ENCODE measurements at places on chromosomes 4 and X.

GRCh38 chrX:12779534-12779933 lies 11.7 kb upstream of the PRPS2 start:
- peak; percentile 11 for DNase-seq

DNA sequence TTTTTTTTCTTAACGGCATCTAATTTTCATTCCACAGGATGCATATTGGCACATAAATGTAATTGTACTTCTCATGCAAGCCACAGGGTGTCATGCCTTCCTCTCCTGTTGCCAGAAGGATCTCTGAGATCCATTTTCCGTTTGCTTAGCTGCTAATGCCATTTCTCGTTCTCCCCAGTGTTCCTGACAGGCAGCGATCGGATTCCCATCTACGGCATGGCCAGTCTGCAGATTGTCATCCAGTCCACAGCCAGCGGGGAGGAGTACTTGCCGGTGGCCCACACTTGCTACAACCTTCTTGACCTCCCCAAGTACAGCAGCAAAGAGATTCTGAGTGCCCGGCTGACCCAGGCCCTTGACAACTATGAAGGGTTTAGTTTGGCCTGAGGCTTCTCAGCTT lies 8.9 kb upstream of the NAP1L5 start:
- DNase-seq: peak; percentile 82

DNA sequence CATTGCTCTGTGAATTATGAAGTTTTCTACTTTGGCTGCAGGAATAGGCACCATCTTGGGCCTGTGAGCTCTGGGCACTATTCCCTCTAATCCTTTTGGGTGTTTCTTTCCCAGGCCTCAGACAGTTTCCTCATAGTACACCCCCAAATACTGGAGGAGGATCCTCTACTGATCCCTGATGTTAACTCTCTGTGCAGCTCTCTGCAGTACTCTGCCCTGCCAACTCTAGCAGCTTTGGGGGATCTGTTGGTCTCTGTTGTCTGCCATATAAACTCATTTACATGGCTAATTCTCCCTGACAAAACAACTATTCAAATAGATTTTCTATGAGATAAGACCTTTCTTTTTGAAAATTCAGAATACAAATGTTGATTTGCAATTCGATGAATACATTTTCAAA lies 29.9 kb downstream of the USP53 start:
- DNase-seq: no peak

DNA sequence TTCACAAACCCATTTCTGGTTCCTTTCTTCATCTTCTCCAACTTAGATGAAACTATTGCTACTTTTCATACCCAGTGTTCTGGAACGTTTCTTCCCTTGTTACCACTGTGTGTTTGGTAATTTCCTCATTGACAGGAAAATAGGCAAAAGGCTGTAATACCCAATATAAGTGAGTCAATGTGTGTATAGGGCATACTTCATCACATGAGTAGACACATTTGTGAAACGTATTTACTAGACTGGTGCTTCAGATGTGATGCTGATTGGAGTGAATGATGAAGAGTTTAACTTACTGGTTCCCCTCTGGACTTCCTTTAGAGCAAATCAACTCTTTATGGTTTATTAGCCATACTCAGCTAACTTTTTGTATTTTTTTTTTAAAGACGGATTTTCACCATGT lies 195.1 kb upstream of the ATP6AP2 start:
- DNase-seq: no peak

GRCh38 chrX:41596596-41596995 lies 92.2 kb upstream of the GPR34 start:
- no peak for DNase-seq

DNA sequence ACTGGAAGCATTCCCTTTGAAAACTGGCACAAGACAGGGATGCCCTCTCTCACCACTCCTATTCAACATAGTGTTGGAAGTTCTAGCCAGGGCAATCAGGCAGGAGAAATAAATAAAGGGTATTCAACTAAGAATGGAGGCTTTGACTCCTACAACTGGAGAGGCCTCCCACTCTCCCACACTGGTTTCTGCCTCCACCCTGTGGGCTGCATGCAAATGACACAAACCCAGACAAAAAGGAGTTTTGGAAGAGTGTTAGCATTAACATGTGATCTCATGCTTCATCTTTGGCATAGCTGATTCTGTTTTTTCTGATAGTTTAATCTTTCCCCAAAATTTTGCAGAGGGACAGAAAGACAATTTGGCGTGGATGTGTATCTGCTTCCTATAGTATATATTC lies 80.8 kb upstream of the IQCM start:
- peak; percentile 66 for DNase-seq

DNA sequence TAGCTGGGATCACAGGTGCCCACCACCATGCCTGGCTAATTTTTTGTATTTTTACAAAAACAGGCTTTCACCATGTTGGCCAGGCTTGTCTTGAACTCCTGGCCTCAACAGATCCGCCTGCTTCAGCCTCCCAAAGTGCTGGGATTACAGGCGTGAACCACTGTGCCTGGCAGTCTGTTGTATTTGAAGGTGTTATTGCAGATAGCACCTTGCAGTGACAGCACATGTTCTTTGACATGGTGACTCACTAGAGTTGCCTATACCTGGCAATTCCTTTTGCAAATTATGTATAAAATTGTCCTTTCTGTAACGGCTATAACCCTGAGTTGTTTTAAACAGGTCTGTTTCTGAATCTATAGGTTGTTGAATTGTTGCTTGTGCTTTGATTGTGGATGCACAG lies 7.9 kb downstream of the OGT start:
- no peak for DNase-seq

DNA sequence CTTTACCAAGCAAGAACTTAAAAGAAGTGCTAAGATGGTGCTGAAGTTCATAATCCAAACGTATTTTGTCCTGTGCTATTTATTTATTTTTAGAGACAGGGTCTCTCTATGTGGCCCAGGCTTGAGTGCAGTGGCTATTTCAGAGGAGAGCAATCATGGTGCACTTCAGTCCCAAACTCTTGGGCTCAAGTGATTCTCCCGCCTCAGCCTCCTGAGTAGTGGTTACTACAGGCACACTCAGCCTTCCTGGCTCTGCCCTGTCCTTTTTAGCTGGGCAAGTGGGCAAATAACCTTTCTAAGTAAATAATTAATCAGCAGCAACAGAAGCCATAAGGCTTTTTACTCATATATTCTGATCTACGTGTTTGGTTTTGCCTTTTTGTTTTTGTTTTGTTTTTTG lies 2.6 kb downstream of the NSD2 start:
- no peak for DNase-seq

DNA sequence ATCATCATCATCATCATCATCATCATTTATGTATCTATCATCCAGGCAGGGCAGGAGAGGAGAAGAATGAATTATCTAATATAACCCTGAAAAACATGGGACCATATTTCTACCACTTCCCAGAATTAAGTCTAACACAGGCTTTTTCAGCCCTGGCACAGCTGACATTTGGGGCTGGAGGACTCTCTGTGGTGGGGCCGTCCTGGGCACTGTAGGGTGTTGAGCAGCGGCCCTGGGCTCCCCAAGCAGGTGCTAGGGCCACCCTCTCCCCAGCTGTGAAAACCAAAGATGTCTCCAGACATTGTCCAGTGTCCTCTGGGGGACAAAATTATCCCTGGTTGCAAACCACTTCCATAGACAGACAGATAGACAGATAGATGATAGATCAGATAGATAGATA lies 288.4 kb downstream of the CRLF2 start:
- no peak for DNase-seq

- DNase-seq: peak; percentile 40
Measured at GRCh38 chrX:143854006-143854405, 29.9 kb upstream of the UBE2NL start.

- no peak for DNase-seq
Measured at GRCh38 chr4:8739317-8739716, 132.3 kb downstream of the HMX1 start.

DNA sequence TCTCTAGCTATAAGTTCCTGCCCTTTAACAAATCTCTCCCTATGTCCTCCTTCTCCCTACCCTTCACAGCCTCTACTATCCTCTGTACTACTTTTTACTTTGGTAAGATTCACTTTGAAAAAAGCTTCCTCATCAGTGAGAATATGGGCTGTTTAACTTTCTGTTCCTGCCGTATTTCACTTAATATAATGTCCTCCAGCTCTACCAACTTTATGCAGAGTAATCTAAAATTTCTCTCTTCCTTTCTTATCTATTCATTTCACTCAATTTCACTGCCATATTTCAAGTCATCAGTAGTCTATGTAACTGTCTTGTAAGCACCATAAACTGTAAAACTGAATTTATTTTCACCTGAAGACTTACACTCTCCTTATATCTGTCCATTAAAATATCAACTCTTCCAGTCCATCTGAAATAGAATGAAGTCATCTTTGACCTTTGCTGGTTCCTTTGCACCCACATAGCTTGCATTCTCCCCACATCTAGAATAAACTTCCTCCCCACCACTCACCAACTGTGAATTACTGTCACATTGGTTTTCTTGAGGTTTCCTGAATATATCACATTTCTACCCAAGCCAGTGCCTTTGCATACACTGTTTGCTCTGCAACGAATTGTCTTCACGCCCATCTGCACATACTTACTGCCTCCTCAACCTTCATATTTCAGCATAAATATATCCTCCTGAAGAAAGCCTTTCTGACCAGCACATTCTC lies 54.6 kb downstream of the ARAP2 start:
- no peak for DNase-seq

- DNase-seq: no peak
Measured at GRCh38 chr4:1458581-1458980, 52.3 kb upstream of the NKX1-1 start.

GRCh38 chr4:183469936-183470335 lies 25.5 kb downstream of the CDKN2AIP start:
- peak; percentile 18 for DNase-seq

- DNase-seq: no peak
Measured at GRCh38 chr4:94277534-94277933, 65.1 kb downstream of the HPGDS start.

GRCh38 chr4:8835521-8836365 lies 35.9 kb downstream of the HMX1 start:
- no peak for DNase-seq

DNA sequence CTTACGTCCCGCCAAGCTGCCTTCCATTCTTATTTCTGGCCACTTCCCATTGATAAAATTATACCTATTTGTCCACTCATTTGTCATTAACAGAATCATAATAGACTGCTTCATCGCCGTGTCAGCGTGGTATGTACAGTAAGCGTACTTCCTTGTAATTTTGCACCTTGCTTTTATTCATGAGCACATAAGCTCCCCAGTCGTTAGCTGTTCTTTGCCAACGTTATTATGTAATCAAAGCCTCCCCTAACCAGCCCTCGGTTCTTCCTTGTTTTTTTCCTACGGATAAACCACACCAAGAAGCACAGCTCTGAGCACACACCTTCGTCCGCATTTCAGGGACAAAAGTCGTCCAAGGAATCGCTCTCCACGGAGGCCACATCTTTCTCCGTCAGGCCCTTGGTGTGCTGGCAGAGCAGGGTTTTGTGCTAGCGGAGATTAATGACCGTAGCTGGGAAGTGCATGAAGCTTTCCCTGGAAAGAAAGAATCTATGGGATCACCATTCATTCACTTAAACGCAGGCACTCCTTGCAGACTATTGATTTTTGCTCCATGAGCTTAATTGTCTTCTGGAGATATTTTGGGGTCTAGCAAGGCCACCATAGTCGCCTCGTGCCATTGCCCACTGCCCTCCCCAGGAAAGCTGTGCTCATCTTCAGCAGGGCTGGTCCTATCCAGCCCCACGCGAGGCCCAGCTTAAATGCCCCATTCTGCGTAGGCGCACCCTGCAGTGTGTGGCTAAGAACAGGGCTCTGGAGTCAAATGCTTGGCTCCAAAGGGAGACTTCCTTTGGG lies 200.9 kb upstream of the PSAPL1 start:
- no peak for DNase-seq

DNA sequence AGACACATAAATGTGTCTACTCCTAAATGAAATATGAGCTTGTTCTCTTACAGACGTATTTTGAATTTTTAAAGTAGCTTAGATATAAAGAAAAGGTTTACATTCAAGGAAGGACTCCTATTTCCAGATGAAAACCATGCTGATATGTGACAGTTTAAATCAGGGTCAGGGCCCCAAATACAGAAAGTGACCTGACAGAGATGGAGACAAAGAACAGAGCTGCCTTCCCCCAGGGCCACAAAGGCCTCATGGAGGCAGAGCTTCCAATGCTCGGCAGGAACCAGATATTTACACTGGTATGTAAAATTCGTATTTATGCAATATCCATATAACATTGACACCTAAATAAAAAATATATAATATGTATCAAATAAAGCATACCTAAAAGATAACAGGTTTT lies 124.0 kb downstream of the PRDM5 start:
- no peak for DNase-seq

DNA sequence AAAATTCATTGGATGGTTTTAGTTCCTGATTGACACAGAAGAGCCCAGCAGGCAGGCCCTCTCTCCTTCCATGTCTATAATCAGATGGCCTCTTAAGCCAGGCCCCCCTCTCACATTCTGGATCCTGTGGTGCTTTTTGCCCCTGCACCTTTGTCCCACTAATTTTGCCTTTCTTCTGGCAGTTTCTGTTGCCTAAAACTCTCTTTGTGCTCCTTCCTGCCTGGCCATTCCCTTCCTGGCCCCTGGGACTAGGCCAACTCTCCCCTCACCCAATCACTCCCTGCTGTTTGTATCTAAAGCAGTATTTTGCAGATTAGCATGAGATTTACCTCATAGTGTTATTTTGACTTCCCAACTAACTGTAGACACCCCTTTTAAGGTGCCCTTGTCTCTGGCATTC lies 42.7 kb upstream of the DDX3X start:
- no peak for DNase-seq

- DNase-seq: no peak
Measured at GRCh38 chr4:76895619-76896018, 2.3 kb downstream of the SOWAHB start.

DNA sequence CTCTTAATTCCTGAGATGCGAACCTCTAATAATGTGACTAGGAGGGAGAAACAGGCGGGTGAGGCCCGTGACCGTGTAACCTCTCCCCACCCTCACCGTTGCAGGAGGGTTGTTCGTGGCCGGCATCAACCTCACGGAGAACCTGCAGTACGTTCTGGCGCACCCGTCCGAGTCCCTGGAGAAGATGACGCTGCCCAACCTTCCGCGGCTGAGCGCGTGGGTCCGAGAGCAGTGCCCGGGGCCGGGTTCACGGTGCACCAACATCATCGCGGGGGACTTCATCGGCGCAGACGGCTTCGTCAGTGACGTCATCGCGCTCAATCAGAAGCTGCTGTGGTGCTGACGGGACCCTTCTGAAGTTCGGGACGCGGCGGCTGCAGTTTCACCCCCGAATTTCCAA lies 17.8 kb downstream of the PLCXD1 start:
- DNase-seq: no peak

DNA sequence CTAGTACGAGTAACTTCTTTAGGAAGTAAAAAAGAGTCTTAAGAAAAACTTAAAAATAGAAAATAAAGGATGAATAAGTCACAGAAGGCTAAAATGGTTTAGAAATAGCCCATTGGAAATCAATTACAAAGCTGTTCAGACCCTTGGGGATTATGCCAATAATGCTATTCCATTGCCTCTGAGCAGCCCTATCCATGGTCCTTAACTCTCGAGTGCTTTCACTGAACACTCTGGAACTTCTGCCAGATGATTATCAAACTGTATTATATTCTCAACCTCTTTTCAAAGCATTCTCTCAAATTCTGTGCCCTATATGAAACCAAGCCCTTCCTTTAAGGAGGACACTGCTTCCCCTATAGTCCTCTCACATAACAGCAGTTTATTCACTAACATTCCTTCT lies 17.0 kb downstream of the SLC9B1 start:
- DNase-seq: peak; percentile 36

Data from fibroblast of the aortic adventitia (primary cell).